Cortex of kidney (tissue), 1 donor: ENCODE measurements at places on chromosomes 5 and 9.

DNA sequence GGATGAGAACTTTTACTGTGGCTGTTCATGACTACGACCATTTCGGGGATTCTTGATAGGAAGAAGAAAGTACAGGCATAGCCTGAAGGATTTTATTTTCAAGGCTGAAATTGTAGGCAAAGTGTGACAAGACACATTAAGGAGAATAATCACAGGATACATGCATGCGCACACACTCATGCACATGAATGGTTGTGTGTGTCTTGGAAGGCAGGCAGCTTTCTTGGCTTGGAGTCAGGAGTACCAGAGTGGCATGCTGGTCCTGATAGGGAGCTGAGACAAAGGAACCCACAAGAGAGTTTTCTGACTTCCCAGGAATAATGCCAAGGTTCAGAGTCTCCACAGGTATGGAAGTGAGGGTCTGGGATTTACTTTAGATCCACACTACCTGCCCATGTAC lies 22.2 kb downstream of the PLK2 start:
- DNase-seq, result no peak

GRCh38 chr5:95832664-95833063 lies 10.1 kb upstream of the GLRX start:
- DNase-seq, result no peak

DNA sequence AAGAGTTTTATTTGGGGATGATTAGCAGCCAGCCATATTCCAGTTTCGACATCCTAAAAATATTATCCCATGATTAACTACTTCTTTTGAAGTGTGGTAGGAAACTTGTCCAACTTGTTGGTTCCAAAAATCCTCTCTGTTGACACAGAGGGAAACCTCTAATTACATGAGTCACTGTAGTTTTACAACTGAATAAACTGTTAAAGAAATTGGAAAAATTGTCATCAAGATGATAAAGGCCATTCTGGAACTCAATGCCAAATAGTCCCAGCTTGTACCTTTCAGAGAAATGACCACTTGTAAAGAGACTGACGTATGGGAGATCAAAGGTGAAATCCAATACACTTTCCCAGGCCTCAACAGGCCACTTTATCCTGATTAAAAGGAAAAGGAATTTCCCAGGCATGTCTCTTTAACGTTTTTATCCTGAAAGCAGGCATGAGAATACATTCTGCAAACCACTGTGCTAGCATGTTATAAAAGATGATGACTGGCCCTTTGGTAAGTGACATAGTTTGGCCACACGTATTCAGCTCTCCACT lies 261.6 kb downstream of the GLIS3 start:
- no peak for DNase-seq

DNA sequence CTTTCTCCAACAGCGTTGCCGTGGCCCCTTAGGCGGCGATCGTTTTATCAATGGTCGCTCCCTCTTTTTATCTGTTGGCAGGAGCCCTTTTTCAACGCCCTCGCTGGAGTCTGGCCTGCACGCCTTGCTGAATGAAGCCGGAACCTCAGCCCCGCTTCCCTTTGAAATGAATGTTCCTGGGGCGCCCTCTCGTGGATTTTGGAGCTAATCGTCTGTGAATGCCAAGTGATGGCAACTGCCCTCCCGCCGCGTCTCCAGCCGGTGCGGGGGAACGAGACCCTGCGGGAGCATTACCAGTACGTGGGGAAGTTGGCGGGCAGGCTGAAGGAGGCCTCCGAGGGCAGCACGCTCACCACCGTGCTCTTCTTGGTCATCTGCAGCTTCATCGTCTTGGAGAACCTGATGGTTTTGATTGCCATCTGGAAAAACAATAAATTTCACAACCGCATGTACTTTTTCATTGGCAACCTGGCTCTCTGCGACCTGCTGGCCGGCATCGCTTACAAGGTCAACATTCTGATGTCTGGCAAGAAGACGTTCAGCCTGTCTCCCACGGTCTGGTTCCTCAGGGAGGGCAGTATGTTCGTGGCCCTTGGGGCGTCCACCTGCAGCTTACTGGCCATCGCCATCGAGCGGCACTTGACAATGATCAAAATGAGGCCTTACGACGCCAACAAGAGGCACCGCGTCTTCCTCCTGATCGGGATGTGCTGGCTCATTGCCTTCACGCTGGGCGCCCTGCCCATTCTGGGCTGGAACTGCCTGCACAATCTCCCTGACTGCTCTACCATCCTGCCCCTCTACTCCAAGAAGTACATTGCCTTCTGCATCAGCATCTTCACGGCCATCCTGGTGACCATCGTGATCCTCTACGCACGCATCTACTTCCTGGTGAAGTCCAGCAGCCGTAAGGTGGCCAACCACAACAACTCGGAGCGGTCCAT lies 10.0 kb downstream of the S1PR3 start:
- DNase-seq, result no peak

DNA sequence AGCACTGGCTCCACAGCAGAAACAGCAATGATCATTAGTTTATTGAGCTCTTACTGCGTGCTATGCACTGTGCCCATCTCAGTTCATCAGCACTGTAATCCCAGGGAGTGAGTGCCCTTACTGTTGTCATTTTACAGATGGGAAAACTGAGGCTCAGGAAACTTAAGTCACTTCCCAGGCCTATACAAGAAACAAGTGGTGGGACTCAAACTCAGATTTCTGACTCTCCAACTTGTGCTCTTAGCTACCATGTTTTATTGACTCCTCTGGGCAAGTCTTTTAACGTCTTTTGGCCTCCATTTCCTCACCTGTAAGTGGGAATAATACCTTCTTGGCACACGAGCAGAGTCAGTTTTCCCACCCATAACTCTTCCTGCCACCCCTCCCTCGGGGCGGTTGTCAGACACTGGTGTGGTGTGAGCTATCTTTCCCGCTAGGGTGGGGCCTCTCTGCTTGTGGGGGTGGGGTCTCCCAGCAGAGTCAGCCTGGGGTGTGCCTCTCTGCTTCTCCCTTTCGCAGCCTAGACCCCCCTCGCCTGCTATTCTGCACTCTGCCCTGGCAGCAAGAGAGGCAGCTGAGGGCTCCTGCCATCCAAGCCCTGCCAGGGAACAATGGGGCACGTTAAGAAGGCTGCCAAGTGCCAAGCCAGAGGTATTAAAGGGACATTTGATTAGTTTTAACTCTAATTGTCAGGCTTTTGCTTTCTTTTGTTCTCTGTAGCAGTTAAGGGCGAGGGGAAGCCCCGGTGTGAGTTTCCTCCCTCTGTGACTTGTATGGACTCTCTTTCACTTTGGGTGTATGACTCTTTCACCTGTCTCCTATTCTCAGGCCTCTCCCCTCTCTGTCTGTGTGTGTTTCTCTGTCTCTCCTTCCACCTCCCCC lies 12.1 kb downstream of the GALNT10 start:
- DNase-seq, result no peak

GRCh38 chr9:126915281-126915816 lies 767 bp downstream of the RALGPS1 start:
- no peak for DNase-seq

GRCh38 chr9:25505644-25506043 lies 172.6 kb downstream of the TUSC1 start:
- no peak for DNase-seq

DNA sequence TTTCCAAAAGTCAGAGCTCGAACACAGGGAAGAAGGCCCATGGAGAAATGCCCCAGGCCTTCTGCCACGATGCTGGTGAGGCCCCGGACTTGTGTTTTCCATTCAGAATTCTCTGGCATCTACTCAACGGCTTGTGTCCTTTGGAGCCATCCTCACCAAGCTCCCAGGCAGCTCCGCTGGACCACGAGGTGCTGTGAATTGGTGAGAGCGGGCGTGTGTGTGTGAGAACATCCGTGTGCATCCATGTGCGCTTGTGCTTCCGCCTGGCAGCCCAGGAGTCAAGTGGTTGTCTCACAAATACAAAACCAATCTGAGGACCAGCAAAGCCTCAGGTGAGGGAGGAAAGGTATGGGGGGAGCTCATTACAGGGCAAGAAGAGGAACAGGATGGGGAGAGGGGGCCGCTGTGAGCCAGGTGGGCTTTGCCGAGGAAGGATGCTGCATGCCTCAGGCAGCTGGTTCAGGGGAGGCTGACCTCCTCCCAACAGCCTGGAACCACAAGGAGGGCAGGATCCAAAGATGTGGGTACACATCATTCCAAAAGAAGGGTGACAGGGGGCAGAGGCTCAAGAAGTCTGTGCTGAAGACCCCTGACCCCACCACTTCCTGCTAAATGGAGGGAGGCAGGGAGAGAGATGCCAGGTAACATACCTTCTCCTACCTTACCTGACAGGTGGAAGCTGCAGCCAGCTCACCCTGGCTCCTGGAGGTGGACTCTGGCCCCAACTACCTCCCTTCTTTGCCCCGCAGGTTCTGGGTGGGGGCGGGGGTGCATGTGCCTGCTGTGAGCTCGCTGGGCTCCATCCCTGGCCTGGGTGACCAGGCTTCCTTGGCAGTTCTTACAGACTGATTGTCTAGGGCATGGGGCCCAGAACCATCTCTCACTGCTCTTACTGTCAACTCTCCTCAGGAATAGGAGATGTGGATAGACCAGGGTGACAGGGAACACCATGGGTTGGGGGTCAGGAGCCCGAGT lies 196.3 kb downstream of the PAX5 start:
- no peak for DNase-seq

GRCh38 chr5:67805666-67806348 lies 409.7 kb upstream of the PIK3R1 start:
- no peak for DNase-seq

DNA sequence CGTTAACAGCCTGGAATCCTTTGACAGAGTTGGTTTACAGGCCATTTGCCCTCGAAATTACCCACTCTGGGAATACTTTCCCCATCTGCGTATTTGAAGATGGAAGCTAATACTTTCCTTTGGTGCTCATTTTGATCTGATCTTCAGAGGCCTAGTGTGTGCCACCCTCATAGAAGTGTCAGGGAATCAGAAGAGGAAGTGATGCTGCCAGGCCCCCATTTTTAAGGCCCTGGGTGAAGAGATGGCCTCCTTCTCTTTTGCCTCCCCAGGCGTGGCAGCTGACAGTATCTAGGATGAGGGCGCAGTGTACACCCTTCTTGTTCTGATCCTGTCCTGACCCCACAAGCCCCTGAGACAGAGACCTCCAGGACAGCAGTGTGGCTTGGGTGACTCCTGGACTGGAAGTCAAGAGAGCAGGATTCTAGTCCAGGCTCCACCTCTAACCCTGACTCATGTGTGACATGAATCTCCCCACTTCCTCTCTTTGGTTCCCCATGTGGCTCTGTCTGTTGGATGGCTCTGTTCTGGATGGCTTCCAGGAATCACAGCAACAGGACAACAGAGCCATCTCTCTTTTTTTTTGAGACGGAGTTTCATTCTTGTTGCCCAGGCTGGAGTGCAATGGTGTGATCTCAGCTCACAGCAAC lies 27.8 kb downstream of the CSF1R start:
- DNase-seq, result no peak

- no peak for DNase-seq
Measured at GRCh38 chr9:130972957-130973685, 34.1 kb upstream of the FIBCD1 start.

- no peak for DNase-seq
Measured at GRCh38 chr5:32690153-32690552, 21.0 kb upstream of the NPR3 start.

DNA sequence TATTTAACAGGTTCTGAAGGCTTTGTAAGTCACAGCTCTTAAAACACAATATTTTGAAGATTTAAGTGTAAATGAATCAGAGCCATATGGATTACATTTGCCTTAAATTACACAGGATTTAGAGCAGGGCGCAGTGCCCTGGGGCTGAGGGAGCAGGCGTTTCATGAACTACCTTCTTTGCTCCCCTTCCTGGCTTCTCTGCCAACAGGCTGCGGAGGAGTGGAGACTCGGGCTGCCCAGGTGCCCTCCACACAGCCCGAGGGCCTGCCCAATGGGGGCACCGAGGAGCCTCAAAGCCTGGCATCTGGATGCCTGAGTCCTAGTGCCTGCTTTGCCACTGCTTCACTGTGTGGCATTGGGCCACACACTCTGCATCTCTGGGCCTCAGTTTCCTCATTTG lies 90.6 kb upstream of the HAND1 start:
- DNase-seq, result no peak

GRCh38 chr5:146599261-146599660 lies 83.3 kb upstream of the GPR151 start:
- DNase-seq, result no peak

GRCh38 chr9:69204849-69205248 lies 30.8 kb downstream of the TJP2 start:
- no peak for DNase-seq

DNA sequence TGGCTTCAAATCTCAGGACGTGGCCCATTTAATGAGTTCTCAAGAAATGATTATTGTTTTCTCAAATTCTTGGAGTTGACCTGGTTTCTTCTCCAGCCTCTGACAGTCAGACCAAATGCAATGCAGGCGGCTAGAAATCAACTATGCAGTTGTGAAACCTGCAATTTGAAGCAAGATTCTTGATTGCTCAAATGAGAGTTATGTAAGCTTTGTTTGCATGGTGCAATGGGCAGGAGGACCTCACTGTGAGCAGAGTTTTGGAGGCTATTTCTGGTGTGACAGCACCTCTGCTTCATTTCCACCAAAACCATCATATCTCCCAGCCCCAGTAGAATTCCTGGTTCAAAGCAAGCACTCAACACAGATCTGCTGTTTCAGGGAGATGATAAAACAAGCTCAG lies 500.0 kb upstream of the KLF4 start:
- DNase-seq, result no peak

- DNase-seq, result no peak
Measured at GRCh38 chr5:122473138-122473843, 161.3 kb downstream of the SNCAIP start.

DNA sequence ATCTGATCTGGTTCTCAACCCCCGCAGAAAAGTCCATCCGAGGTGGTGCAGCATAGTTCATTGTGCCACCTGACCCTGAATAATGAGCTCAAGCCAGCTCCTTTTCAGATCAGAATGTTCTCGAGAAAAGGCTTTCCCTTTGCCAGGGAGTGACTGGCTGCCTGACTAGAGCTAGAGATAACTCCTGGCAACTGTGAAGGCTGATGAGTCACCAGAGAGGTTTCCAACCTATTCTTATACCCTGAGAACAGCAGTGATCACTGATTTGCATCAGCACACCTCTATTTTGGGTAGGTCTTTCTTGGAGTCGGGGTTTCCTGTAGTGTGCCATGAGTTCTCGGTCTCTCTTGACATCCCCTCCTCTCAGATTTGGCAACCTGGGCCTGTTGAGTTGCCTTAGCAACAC lies 127.9 kb downstream of the PIK3R1 start:
- DNase-seq, result no peak

- DNase-seq, result no peak
Measured at GRCh38 chr9:34463098-34463900, 4.7 kb downstream of the DNAI1 start.
